Muscle of back (tissue), 13 donors: ENCODE measurements at places on chromosomes 2 and 18. TPM values are rescaled to one million over a fixed set of nuclear protein-coding genes. Genes with fewer than 3 reads are reported as not detected.

DNA sequence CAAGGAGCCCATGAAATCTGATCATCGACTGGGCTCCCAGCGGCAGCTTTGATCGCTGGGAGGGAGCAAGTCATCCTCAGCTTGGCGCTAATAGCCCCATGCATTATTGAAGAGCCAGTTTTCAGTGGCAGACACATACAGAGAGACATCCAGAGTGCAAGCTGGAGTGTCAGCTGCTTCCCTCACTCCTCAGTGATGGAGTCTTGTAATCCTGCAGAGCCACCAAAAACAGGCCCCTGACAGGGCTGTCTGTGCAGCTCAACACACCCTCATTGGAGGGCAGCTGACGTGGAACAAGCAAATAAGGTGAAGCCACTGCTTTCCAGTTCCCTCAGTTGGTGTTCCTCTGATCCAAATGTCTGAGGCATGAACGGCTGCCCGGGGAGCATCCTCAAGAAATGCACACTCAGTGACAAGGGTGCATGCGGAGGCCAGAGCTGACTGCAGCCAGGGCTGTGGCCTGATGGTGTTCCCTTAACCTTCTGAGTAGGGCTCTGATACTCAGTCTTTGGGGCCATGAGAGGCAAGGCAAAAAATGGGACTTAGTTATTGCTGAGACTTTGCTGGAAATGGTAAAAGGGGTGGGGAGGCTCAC is 97.4 kb downstream of the RHOB start:
- DNase-seq, result peak; percentile 54

DNA sequence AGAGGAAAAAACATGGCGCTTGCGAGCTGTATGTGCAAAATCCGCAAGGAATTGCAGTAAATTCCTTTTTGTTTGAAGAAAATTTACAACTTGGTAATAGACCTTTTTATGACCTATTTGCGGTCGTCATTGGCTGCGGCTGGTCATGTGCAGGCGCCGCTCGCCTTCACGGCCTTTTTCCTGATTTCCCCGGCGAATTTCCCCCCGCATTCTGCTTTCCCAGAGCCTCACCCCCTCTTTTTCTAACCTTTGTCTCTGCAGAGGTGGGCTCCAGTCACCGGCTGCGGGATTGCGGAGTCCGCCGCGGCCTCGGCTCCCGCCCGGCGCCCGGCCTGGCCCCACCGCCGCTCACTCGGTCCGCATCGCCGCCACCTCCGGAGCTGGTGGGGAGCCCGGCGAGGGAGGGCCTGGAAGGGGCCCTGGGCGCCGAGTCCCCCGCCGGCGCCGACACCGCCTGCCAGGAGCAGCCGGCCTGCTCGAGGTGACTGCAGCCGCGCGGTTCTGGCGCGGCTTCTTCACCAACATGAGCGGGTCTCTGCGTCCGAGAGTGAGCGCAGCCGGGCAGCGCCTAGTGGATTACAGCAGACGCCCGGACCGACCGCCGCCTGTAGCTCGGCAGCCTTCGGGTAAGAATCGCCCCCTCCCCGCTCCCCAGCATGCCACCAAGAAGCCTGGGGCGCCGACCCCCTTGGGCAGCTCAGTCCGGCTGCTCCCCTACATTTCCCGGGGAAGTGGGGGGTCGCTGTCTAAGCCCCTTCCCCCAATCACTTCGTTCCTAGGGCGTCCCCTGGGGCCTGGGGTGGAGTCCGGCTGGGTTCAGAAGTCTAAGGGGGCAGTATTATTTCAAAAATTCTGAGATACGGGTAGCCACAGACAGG is 7.1 kb downstream of the HOXD8 start:
- DNase-seq, result peak; percentile 89

- DNase-seq, result no peak
Observed at GRCh38 chr2:204078003-204078698, 141.6 kb downstream of the ICOS start.

GRCh38 chr18:63440881-63441280 is 18.6 kb upstream of the VPS4B start:
- DNase-seq, result no peak

DNA sequence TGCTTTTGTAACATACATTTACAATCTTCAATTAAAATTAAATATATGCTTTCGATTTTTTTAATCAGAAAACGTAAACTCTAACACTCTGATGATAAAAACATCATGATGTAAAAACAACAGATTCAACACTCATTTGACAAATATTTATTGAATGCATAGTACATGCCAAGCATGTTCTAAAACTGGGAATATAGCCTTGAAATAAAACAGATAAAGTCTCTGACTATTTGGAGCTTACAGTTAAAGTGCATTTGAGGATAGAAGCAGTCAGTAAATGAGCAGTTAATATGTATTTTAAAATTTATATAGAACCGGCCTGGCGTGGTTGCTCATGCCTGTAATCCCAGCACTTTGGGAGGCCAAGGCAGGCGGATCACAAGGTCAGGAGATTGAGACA is 47.8 kb downstream of the TMX3 start:
- DNase-seq, result peak; percentile 26

- peak; percentile 77 for DNase-seq
Observed at GRCh38 chr18:62881509-62882016, 166.2 kb downstream of the PHLPP1 start.

Gene PLB1
- polyA plus RNA-seq, result 3.1 TPM
